ENCODE measurements at places on chromosomes 4 and X.

- no peak for DNase-seq
Measured at GRCh38 chrX:154018518-154019060, 1.1 kb downstream of the IRAK1 start.

GRCh38 chrX:13119386-13119785, 75.0 kb upstream of the FAM9C start:
- peak; percentile 46 for DNase-seq

DNA sequence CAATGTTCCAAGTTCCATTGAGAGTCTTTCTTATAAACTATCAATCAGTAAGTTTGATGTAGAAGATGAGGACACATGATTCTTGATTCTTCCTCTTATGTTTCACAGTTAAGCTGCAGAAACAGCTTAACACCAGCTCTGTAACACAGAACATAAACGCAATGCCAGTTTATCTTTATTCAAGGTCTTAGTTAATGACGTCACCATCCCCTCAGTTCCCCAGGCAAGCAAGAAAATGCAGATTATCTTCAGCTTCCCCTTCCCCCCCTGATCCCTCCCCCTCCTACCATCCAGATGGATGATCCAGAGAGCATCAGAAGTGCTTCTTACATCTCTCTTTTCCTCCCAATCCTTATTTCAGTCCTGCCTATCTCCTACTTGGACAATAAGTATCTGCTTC, 4.4 kb upstream of the SH3RF1 start:
- DNase-seq, result no peak

- peak; percentile 12 for DNase-seq
Measured at GRCh38 chrX:134604701-134605311, 53.5 kb downstream of the PLAC1 start.

- no peak for DNase-seq
Measured at GRCh38 chr4:7949759-7950158, 10.1 kb upstream of the AFAP1 start.

- no peak for DNase-seq
Measured at GRCh38 chrX:132118358-132118757, 9.5 kb downstream of the FRMD7 start.

DNA sequence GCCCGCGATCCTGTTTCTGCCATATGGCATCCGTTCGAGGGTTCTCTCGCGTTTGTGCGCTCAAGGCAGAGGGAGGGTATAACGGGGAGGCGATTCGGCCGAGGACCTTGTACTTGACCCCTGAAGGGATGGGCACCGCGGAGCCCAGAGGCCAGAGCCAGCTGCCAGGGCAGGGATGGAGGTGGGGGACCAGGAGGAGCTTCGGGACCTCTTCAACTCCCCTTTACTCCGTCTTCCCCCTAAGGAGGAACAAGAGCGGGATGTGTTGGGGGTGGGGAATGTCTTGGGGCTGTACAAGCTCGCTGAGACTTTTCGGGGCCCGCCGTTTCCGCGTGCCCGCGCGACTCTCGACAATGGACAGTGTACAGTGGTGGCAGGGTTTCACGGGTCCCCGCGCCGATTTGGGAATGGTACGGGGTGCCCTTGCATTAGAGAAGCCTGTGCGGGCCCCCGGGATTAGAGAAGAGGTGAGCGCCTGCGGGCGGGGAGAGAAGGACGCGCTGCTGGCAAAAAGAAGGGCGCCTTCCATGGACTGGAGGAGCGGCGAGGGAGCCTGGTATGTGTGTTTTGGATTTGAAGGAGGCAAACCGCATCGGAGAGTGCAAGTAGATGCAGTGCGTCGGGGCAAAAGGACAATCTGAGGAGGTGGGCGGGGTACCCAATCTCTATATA, 760 bp downstream of the UGT8 start:
- DNase-seq, result no peak

- DNase-seq, result no peak
Measured at GRCh38 chr4:114304046-114304445, 294.6 kb upstream of the UGT8 start.

All from dermis microvascular lymphatic vessel endothelial cell (primary cell).